ENCODE measurements at places on chromosomes 3 and 15.

DNA sequence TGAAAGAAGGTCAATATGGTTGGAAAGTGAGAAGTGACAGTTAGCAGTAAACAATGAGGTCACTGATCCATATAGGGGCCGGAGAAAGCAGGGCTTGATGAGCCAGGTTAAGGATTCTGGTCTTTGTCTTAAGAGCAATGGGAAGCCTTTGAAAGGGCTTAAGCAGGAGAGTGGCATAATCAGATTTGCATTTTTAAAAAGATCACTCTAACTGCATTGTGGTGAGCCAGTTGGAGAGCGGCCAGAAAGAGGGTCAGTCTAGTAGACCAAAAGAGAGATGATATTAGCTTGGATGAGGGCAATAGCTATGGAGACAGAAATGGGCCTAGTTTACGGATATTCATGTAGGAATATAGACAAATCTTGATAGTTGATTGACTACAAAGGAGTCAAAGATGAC, 46.6 kb downstream of the CPNE4 start:
- no peak for DNase-seq

GRCh38 chr3:10286596-10287295, 6.0 kb downstream of the GHRL start:
- DNase-seq, result no peak

DNA sequence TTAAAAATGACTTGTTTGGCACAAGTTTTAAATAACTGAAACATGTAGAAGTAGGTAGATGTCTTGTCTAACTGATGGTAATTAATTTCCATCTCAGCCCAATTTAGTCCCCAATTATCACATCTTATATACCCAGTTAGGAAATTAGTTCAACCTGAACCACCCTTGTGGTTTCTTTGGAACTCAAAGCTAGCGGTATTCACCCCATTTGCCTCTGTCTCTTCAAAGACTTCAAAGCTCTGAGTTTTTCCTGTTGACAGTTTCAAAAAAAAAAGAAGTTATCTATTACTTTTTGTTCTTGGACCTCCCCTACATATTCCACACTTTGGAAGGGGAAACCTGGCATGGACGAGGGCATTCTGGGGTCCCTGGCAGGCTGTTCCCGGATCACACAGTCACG, 236.5 kb downstream of the KCNMB2 start:
- no peak for DNase-seq

DNA sequence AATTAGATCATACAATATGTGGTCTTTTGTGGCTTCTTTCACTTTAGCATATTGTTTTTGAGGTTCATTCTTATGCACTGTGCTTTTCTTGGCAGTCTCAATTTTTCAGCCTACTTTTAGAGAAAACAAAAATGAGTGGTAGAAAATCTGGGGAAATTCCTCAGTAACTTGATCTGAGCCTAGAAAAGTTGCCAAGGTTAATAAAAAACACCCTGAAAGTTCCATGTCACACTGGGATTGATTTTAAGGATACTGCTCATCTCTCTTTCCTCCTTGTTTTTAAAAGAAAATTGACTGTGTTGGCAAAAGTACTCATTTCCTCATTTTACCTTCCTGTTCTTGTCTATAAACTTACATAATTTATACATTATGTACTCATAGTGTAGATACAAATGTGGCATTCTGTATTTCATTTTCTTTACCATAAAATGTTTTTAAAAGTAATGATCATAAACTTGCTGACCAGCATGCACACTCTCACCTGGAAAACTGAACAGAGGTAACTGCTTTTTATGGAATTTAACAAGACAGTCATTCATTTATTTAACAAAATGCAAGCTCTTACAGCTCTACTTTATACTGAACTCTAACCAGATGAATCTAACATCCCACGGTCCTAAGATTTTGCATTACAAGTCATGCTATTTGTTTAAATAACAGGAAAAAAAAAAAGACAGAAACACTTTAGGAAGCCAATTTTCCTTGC, 28.6 kb upstream of the SH3BP5 start:
- no peak for DNase-seq

DNA sequence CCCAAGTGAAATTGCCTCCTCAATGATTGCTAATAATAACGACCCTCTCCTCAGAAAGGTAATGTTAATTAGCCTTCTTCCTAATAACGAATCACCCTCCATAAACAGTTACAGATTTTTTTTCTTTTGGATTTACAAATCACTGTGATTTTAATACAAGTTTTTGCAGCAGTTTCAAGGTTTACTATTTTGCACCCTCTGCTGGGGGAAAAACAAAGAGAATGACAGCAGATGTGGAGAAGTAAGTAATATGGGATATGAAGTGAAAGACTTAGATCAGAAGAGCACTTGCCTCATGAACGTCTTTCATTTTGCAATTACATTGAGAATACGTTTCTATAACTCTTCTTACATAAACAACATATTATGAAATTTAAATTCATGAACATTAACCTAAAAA, 16.1 kb upstream of the CNTN3 start:
- no peak for DNase-seq

- DNase-seq, result no peak
Observed at GRCh38 chr3:5192571-5193365, 5.3 kb downstream of the EDEM1 start.

GRCh38 chr3:12829886-12830784, 11.2 kb downstream of the RPL32 start:
- no peak for DNase-seq

DNA sequence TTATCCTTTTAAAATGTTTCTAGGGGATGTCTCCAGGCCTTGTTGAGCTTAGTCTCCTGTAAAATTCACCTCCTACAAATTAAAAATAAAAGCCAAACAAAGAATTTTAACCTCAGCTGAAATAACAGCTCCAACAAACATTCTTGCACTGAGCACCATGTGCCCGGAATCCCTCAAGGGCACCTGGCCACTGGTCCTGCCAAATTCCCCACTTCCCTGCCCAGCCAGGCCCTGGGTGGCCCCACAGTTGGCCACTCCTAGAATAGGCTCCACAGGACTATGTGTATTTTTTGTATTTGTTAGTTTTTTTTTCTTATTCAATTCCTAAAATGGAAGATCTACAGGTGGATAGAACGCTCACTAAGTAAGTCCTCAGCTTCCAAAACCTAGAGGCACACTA, 33.1 kb upstream of the PLA2G4E start:
- DNase-seq, result no peak

DNA sequence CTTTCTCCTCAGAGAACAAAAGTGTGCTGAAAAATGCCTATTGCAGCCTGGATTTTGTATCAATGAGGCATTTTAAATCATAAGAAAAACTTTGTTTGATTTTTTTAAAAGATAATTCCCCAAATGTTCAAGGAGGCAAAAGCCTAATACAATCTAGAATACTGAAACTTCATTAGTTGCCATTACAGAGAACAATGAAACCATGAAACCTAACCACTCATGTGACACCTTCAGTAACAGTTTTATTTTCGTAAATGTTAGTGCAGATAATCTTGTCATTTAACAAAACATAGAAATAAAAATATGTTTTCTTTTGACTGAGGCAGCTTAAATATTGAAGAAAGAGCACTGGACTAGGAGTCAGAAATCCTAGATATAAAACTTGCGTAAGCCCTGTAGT, 655.9 kb downstream of the RBMS3 start:
- no peak for DNase-seq

DNA sequence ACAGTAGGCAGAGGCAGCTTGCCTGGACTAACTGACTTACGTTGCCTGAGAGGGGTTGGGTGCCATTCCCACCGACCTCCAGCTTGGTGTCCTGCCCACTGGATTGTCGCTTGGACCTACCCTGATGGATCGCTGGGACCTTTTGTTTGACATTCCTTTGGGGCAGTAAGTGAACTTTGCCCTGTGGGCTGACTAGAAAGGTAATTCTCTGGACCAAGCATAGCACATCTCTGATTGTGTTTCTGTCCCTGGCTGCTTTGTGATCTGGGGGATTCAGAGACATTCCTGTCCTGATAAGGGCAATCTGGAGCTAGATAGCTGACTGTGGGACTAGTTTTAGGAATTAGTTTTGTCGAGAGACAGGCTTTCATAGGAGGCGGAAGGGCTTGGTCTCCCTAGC, 19.5 kb upstream of the IFT57 start:
- DNase-seq, result no peak

- no peak for DNase-seq
Observed at GRCh38 chr3:53457068-53457467, 37.3 kb upstream of the CACNA1D start.
